Activated CD4-positive, alpha-beta T cell treated with anti-CD3 and anti-CD28 coated beads for 36 hours (primary cell): ENCODE measurements at places on chromosomes 5 and 9.
A peak's percentile ranks its signal among the peaks of the same experiment; 100 is the strongest.

DNA sequence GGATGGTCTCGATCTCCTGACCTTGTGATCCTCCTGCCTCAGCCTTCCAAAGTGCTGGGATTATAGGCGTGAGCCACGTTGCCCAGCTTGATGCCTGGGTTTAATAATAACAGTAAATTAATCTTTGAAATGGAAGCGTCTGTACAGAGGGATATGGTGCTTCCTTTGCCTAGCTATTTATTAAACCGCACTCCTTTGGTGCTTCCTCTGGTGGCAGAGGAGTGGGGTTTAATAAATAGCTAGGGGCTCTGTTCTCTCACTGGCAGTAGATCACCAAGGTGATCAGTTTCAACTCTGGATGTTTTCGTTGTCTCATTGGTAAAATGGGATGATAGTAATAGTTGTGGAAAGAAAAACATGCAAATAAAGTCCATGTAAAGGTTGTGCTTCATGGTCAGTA, 1122.5 kb upstream of the WWC1 start:
- DNase-seq = no peak

DNA sequence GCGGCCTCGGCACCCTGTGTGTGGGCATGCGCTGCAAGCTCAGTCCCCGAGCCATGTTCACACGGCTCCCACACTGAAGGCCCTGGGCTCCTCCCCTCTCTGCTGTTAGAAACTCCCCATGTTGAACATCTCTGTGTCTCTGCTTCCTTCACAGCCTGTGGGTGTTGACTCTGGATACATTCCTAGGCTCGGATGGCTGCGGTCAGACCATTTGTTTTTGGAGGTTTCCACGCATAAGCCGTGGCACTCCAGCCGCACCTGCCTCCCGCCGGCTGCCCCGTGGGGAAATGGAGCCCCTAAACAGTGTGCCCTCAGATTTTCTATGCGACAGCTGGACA, 31.2 kb upstream of the LRRC14B start:
- DNase-seq = no peak

- no peak for DNase-seq
These were observed 37.5 kb downstream of the RETREG1 start for GRCh38 chr5:16579142-16579847.

GRCh38 chr5:34563931-34564709, 92.0 kb upstream of the RAI14 start:
- DNase-seq = no peak

DNA sequence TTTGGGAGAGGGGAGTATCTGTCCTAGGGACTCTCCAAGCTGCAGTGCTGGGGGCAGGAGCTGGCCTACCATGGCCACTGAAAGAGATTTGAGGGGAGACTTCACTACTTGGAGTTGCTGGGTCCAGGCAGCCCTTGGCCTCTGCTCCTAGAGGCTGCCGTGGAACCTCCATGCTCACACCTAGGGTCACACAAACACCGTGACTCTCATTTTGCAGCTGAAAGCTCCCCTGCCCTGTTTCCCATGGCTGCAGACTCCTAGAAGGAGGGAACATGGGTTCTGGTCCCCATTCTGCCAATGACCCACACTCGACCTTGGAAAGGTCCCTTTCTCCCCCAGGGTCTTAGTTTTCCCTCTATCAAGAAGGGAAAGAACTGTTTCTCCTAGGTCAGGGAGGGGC, 147.1 kb upstream of the PPP1R26 start:
- DNase-seq = no peak

GRCh38 chr5:124718380-124718789, 28.1 kb downstream of the ZNF608 start:
- DNase-seq = no peak

DNA sequence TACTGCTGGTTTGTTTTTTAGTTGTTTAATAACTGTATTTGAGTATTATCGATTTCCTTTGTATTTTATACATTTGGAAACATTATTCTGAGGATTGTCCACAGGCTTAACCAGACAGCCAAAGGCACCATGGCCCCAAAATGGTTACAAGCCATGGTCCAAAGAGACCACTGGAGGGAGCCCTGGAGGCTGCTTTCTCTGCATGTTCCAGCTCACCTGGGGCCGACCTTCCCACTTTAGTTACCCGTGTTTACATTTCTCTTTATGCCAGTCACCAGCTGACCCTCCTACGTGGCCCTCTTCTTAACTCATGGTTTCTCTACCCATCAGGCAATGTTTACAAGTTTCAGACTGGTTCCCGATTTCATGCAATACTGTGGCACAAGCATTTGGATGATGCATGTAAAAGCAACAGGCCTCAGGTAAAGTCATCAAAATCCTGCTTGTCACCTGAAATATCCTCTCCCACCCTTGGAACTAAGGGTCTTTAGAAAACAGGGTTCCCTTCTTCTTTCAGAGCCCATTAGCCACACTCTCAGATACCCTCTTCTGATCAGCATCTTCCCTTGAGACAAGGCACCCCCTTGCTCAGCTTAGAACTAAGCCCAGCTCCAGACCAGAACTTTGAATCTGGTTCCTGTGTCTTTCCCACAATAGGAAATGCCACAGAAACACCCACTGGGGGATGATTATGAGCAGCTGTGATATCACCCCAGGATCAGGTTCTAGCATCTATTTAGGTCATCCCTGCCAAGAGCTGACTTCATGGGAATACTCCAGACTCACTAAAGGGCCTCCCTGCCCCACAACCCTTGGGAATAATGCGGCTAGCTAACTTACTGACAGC, 49.9 kb upstream of the GARNL3 start:
- DNase-seq = peak; percentile 80

DNA sequence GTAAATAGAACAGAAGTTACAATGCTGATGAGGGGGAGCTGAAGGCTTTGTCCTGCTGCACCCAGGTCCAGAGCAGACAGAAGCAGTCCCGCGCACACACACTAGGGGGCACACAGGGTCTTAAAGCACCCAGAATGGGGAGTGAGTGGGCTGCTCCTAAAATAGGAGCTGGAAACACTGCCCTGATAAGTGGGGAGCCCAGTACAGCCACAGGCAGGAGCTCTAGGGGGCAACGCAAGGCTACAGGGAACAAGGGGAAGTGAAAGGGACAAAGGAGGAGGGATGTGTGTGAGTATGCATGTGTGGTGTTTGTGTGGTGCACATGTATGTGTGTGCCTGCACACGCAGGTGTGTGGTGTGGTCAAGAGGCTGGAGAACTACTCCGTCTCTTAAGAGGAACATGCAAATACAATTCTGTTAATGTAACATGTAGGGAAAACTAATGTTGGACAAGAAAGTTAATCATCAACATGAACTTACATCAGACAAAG, 191.5 kb downstream of the ROR2 start:
- DNase-seq = peak; percentile 67

GRCh38 chr5:141245250-141245717, at the start of gene PCDHB15:
TSS of gene PCDHB15 (plus strand) at chr5:141245395. CDS start at chr5:141245579, 184 bp downstream.
- peak; percentile 48 for DNase-seq

- no peak for DNase-seq
These were observed 6.3 kb downstream of the SPEF2 start for GRCh38 chr5:35623991-35624390.

GRCh38 chr9:12964271-12964670, 189.5 kb downstream of the LURAP1L start:
- DNase-seq = no peak

DNA sequence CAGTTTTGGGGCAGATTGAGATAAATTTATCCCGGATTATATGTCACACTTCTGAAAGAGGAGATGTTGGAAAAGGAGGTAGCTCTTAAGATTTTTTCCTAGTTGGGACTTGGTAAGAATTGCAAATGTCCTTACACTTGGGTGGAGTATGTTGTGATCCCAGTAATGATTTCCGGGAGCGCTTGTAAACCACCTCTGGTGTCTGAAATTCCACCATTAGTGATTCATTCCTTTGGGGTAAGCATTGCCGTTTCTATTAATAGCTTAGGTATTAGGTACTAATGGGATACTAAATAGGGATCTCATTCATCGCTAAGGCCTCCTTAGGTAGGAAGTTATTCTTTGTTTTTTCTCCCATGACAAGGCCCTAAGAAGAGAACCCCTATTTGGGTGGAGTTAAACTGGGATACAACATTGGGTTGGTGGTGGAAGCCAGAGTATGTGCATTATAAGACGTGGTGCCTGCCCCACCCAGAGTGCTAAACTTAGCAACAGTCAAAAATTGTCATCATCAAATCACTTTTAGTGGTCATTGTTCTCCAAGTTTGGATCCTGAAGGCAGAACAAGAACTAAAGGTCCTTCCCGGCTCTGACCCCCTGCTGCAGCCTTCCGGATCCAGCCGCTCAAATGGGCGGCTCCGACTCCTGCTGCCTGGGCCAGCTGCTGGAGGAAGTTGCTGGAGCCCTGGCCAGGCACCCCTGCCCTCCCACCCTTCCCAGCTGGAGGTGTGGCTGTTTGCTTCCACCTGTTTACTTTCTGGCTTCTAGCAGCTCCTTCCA, 31.7 kb upstream of the DAB2IP start:
- no peak for DNase-seq

- no peak for DNase-seq
These were observed 580 bp upstream of the DUSP1 start for GRCh38 chr5:172771439-172772111.

DNA sequence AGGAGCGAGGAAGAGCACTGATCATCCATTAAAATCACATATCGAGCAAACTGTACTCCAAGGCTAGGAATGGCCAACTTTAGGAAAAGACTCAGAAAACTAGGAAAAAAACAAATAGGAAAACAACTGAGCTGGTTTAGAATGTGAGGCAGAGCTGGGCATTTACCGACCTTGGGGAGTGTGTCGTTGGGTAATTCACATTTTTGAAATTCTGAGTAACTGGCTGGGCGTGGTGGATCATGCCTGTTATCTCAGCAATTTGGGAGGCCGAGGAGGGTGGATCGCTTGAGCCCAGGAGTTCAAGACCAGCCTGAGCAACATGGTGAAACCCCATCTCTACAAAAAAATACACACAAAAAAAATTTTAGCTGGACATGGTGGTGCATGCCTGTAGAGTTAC, 70.1 kb downstream of the ZFAND5 start:
- DNase-seq = no peak

GRCh38 chr5:74948031-74948546, 81.9 kb upstream of the FAM169A start:
- no peak for DNase-seq

GRCh38 chr5:34484216-34484920, 171.8 kb upstream of the RAI14 start:
- no peak for DNase-seq

DNA sequence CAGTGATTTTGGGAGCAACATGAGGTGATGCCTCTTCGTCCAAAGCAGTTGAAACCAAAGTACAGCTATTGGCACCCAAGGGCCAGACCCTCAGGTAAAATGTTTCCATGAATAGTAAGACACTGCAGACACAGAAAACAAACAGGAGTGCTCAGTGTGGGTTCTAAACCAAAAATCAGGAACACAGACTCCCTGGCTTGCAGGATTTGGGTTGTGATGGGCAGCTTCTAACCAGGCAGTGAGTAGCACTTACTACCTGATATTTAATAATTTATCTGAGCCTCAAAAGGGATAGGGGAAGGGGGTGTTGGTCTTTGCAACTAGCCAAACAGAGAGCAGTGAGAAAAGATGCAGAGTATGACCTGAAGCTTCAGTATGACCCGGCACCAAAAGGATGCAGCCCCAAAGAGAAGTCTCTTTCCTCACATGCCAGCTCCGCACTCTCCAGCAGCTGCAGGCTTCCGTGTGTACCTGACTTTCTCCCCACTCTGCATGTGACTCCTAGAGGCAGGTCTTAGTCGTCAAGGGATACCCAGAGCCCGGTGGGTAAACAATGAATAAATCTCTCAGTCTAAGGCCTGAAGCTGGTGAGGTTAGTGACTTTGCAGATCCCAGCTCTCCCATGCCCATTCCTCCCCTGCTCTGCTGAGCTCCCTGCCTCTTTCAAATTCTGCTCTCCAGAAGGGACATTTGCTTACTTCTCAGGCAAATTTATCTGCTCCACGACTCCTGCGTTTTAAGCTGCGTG, 105.4 kb upstream of the SPOCK1 start:
- no peak for DNase-seq

DNA sequence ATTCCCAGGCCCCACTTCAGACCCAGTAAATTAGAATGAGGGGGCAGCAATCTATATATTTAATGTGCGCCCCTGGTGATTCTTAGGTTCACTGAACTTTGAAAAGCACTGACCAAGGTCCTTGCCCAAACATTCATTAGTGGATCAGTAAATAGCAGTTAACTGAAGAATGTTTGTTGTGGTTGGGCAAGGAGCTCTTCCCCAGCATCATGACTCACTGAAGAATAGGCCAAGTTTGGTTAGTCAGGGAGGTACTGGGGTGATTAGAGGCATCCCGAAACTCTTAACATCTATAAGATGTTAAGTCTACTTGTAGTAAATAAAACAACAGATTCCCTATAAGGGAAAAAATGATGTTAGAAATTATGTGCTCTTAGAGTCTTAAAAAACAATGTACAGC, 833 bp upstream of the MROH2B start:
- DNase-seq = no peak

DNA sequence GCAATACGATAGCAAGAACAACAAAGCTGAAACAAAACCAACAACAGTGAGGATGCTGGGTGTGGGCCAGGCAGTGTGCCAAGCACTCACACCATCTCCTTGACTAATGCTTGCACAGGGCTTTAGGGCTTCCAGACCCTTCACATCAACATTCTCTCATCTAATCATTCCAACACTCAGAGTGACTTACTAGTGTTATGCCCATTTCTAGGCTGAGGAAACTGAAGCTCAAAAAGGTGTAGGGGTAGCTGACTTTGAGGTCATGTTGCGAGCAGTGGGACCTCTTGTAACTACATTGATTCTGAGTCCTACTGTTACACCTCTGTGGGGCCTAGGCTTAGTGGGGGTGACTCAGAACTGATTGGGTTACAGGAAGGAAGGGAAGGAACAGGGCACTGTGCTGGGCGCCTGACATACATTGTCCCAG, 9.7 kb downstream of the ANGPTL2 start:
- no peak for DNase-seq

- no peak for DNase-seq
These were observed 23.9 kb downstream of the ZNF474 start for GRCh38 chr5:122153230-122153629.

DNA sequence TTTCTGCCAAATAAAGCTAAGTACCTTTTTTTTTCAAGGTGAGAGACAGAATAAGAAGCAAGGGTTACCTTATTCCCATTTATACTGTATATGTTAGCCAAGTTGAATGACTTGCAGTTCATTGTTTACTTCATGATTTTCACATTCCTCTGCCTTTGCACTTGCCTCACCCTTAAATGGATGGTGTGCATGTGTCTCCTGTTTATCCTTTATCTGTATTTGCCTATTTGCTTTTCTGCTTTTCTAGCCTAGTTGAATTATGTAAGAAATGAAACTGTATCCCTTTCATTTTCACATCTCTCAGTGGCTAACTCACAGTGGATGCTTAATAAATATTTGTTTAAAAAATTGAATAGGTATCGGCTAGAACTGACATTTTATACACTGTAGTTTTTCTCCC, 200.8 kb upstream of the ST8SIA4 start:
- no peak for DNase-seq

GRCh38 chr5:14707811-14708390, 43.4 kb downstream of the OTULIN start:
- no peak for DNase-seq

DNA sequence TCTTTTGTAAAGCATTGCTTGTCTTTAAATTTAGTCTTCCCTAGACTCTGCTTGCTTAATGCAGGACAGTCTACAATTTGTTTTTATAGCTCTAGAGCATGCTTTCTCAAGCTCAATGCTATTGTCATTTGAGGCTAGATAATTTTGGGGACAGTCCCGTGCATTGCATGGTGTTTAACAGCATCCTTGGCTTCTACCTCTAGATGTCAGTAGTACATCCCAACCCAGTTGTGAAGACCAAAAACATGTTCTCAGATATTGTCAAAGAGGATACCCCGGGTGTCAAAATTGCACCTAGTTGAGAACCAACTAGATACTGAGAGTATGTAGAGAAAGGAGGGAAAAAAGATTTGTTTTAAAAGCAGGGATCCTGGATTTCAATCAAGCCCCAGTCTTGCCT, 277.5 kb downstream of the CEMIP2 start:
- DNase-seq = no peak
